Activated T-cell treated with anti-CD3 and anti-CD28 coated beads, Interleukin-2, amount 50 U/mL, for 72 hours (primary cell): ENCODE measurements at places on chromosomes 12 and 14.

DNA sequence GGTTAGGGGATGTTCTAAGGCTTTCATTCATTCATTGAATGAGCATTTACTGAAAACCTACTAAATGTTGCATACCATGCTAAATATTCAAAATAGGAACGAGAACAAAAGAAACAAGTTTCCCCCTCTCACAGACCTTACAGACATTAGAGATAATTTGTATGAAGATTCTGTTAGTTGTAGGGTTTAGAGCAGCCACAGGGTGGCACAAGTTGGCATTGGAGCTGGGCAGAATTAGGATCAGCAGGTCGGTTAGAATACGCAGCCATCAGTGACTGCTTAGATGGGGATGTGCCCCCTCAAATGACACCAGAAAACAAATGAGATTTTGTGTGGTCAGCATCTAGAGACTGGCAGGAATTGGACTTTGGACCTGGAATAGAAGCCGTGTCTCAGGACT lies 166.3 kb upstream of the DAAM1 start:
- no peak overlapping the region for H3K4me3 ChIP-seq
- no peaks in the 10 kb centered on the region for H3K36me3 ChIP-seq
- peaks cover 4% of the 10 kb centered on the region for H3K27me3 ChIP-seq

DNA sequence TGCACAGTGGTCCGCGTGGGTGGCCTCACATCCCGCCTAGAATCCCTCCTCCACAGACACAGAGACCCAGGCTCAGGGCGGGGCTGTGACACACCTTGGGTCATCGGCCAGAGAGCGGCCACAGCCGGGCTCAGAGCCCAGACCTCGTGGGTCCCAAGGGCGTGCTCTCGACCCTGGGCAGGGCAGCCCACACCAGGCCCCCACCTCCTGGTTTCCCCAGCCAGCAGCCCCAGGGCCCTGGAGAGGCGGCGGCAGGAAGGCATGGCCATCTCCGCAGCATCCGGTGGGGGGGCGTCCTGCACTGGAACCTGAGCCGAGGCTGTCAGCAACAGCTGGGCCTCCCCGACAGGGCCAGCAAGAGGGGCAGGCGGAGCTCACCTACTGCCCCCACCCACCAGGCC lies 15.2 kb downstream of the JAG2 start:
- H3K27ac ChIP-seq: no peak overlapping the region
- H3K36me3 ChIP-seq: no peaks in the 10 kb centered on the region
- H3K4me1 ChIP-seq: no peaks in the 10 kb centered on the region
- H3K4me3 ChIP-seq: no peak overlapping the region
- DNase-seq: no peak

GRCh38 chr14:37508503-37508902 lies 86.5 kb downstream of the FOXA1 start:
- no peak for DNase-seq
- no peaks in the 10 kb centered on the region for H3K27me3 ChIP-seq
- H3K27ac ChIP-seq: no peak overlapping the region
- H3K4me3 ChIP-seq: no peak overlapping the region
- no peaks in the 10 kb centered on the region for H3K36me3 ChIP-seq

GRCh38 chr12:78964521-78964920 lies 99.9 kb downstream of the SYT1 start:
- H3K36me3 ChIP-seq: no peaks in the 10 kb centered on the region
- DNase-seq: no peak
- H3K27ac ChIP-seq: no peak overlapping the region
- H3K27me3 ChIP-seq: no peaks in the 10 kb centered on the region
- no peak overlapping the region for H3K4me3 ChIP-seq

- H3K4me3 ChIP-seq: peak overlapping the region; percentile 50
- H3K27ac ChIP-seq: no peak overlapping the region
- no peak for DNase-seq
- peaks cover 19% of the 10 kb centered on the region for H3K4me1 ChIP-seq
- H3K36me3 ChIP-seq: peaks cover 10% of the 10 kb centered on the region
Measured at GRCh38 chr14:61320806-61321384, 484 bp upstream of the PRKCH start.

GRCh38 chr12:18296201-18296908 lies 35.0 kb downstream of the PIK3C2G start:
- H3K27me3 ChIP-seq: no peaks in the 10 kb centered on the region
- H3K36me3 ChIP-seq: no peaks in the 10 kb centered on the region
- H3K27ac ChIP-seq: no peak overlapping the region
- no peak overlapping the region for H3K4me3 ChIP-seq
- no peaks in the 10 kb centered on the region for H3K4me1 ChIP-seq

DNA sequence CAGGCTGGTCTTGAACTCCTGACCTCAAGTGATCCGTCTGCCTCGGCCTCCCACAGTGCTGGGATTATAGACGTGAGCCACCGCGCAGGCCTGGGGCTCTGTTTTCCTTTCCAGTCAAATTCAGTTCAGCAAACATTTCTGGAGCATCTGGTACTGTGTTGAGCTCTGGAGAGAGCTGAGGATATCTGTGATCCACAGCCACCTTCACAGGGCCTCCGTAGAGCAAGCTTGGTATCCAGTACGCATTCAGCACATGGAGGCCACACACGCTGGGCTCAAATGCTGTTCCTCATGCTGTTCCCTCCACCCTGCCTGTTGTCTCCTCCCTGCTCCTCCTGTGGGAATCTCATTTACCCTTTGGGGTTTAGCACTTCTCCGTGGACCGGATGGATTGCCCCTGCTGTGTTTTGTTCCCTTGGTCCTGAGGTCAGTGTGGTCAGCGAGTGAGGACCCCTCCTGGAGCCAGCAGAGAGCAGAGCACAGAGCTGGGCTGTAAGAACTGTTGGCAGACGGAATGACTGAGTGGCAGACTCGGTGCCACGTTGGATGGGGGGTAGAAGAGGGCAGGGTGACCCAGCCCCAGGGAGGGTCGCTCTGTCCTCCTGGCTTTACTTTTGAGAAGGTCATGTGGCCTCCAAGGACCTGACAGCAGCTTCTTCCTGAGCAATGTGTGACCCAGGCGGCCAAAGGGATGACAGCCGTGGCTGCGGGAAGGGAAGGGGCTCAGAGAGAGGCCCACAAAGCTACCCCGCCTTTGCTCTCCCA lies 891 bp downstream of the RPS6KL1 start:
- no peaks in the 10 kb centered on the region for H3K36me3 ChIP-seq
- no peaks in the 10 kb centered on the region for H3K27me3 ChIP-seq
- DNase-seq: no peak

- peaks cover 22% of the 10 kb centered on the region for H3K36me3 ChIP-seq
- DNase-seq: no peak
- H3K27me3 ChIP-seq: no peaks in the 10 kb centered on the region
- H3K4me3 ChIP-seq: no peak overlapping the region
Measured at GRCh38 chr12:913919-914698, 35.4 kb downstream of the RAD52 start.

DNA sequence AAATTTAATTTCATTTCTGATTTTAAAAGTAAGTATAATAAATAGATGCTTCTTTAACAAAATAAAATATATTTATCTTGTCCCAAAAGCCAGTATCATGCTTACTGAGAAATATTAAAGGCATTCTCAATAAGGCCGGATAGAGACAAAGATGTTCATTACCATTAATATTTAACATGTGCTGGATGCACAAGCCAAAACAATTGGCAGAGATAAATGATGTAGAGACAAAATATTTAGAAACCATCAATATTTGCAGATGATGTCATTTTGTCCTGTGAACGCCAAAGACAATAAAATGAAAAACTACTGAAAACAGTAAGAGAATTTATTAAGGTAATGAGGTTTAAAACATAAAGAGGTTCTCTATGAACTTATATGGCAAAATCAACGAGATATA lies 313.5 kb downstream of the ITPR2 start:
- H3K4me3 ChIP-seq: no peak overlapping the region
- H3K27me3 ChIP-seq: no peaks in the 10 kb centered on the region
- no peak for DNase-seq
- peaks cover 6% of the 10 kb centered on the region for H3K4me1 ChIP-seq
- no peak overlapping the region for H3K27ac ChIP-seq

GRCh38 chr12:31370531-31371255 lies 44.7 kb upstream of the SINHCAF start:
- no peak overlapping the region for H3K4me3 ChIP-seq
- H3K27me3 ChIP-seq: no peaks in the 10 kb centered on the region
- DNase-seq: no peak
- no peaks in the 10 kb centered on the region for H3K4me1 ChIP-seq
- no peak overlapping the region for H3K27ac ChIP-seq
- no peaks in the 10 kb centered on the region for H3K36me3 ChIP-seq

DNA sequence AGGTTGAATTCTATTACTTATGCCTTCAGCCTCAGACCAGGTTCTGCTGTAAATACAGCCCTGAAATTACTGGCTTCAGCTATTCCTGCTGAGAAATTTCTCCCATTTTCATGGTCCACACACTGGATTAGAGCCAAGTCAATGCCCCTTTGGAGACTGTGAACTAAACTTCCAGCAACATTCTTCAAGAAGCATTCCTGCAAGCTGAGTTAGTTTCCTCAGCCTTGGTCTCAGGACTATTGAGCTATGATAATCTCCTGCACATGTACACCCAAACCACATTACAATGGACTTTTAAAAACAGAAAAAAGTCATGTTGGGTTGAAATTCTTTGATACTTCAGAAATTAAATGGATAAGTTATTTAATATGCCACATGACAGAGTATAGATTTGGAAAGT lies 58.0 kb upstream of the AVPR1A start:
- H3K4me3 ChIP-seq: no peak overlapping the region
- H3K27ac ChIP-seq: no peak overlapping the region
- DNase-seq: no peak
- no peaks in the 10 kb centered on the region for H3K36me3 ChIP-seq

GRCh38 chr12:27309293-27309994 lies 23.2 kb upstream of the BMAL2 start:
- H3K27me3 ChIP-seq: no peaks in the 10 kb centered on the region
- H3K4me1 ChIP-seq: no peaks in the 10 kb centered on the region
- H3K36me3 ChIP-seq: peaks cover 8% of the 10 kb centered on the region
- no peak for DNase-seq
- H3K4me3 ChIP-seq: no peak overlapping the region

GRCh38 chr12:1533205-1533601 lies 61.2 kb downstream of the FBXL14 start:
- H3K4me3 ChIP-seq: peak overlapping the region; percentile 85
- DNase-seq: peak; percentile 33
- peaks cover 71% of the 10 kb centered on the region for H3K27me3 ChIP-seq
- peaks cover 42% of the 10 kb centered on the region for H3K4me1 ChIP-seq
- no peaks in the 10 kb centered on the region for H3K36me3 ChIP-seq

GRCh38 chr14:106134886-106135285 lies 608.5 kb downstream of the TMEM121 start:
- no peaks in the 10 kb centered on the region for H3K36me3 ChIP-seq
- H3K27ac ChIP-seq: no peak overlapping the region
- H3K4me1 ChIP-seq: peaks cover 32% of the 10 kb centered on the region

GRCh38 chr14:20485900-20486299 lies 16.7 kb downstream of the PNP start:
- H3K4me3 ChIP-seq: no peak overlapping the region
- peaks cover 43% of the 10 kb centered on the region for H3K4me1 ChIP-seq
- no peak for DNase-seq
- H3K36me3 ChIP-seq: no peaks in the 10 kb centered on the region
- H3K27me3 ChIP-seq: no peaks in the 10 kb centered on the region

- peaks cover 9% of the 10 kb centered on the region for H3K27me3 ChIP-seq
- peaks cover 1% of the 10 kb centered on the region for H3K36me3 ChIP-seq
- H3K4me1 ChIP-seq: no peaks in the 10 kb centered on the region
- H3K4me3 ChIP-seq: no peak overlapping the region
- H3K27ac ChIP-seq: no peak overlapping the region
Measured at GRCh38 chr12:131327521-131328488, 374.1 kb downstream of the ADGRD1 start.

- no peak overlapping the region for H3K4me3 ChIP-seq
- no peak for DNase-seq
- no peaks in the 10 kb centered on the region for H3K27me3 ChIP-seq
- no peaks in the 10 kb centered on the region for H3K36me3 ChIP-seq
- H3K27ac ChIP-seq: no peak overlapping the region
- no peaks in the 10 kb centered on the region for H3K4me1 ChIP-seq
Measured at GRCh38 chr14:57578801-57579200, 85.1 kb upstream of the CCDC198 start.

DNA sequence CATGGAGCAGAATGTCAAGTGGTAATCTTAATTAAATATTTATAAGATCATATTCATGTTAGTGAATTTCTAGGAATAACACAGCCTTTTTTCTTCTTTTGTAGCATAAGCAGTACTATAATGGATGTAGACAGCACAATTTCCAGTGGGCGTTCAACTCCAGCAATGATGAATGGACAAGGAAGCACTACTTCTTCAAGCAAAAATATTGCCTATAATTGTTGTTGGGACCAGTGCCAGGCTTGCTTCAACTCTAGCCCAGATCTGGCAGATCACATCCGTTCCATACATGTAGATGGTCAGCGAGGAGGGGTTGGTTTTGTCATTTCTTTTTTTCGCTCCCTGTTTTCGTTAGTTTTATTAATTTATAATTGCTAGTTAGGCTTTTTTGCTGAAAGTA lies 23.1 kb downstream of the AEBP2 start:
- peaks cover 15% of the 10 kb centered on the region for H3K36me3 ChIP-seq
- H3K27me3 ChIP-seq: no peaks in the 10 kb centered on the region
- H3K4me3 ChIP-seq: no peak overlapping the region

DNA sequence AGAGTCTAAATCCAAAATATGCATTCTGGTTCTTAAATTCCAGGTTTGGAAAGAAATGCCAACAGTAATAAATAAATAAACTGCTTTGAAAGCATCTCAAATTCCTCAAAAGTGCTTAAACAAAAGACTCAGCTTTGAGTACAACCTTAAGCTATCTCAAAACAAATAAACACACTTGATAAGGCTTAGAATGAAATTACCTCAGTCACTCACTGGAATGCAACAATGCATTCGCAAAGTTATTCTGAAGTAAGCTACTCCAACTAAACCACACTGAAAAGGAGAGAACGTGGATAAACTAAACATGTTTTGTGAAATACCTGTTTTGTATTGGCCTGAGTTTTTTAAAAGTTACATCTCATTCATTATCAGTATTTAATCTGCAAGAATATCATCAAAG lies 1.2 kb downstream of the SPTSSA start:
- peak overlapping the region; percentile 94 for H3K4me3 ChIP-seq
- no peaks in the 10 kb centered on the region for H3K27me3 ChIP-seq
- peaks cover 16% of the 10 kb centered on the region for H3K4me1 ChIP-seq
- H3K27ac ChIP-seq: peak overlapping the region; percentile 81
- DNase-seq: no peak
- H3K36me3 ChIP-seq: no peaks in the 10 kb centered on the region

- H3K4me1 ChIP-seq: peaks cover 50% of the 10 kb centered on the region
- H3K4me3 ChIP-seq: peak overlapping the region; percentile 71
- peaks cover 100% of the 10 kb centered on the region for H3K27me3 ChIP-seq
Measured at GRCh38 chr14:60643463-60644314, 5.6 kb downstream of the SIX1 start.

DNA sequence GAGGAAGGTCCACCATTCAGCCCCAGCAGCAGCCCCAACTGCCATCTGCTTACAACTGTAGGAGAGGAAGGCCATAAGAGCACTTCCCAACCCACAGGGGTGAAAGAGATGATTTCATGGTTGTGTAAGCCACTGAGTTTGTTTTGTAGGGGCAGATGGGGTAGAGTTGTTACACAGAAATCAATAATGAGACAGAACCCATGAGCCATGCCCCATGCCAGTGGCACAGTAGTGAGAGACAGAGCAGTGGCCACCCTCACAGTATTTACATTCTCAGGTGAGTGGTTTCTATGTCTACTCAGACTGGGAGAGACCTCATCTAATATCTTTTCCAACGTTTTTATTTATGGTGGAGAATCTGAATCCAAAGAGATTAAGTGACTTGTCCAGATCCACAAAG lies 68.6 kb downstream of the NUAK1 start:
- H3K4me3 ChIP-seq: no peak overlapping the region
- DNase-seq: no peak
